ENCODE measurements at places on chromosomes 5 and 9.

- DNase-seq = no peak
These were observed 93.3 kb downstream of the RAPGEF6 start for GRCh38 chr5:131541762-131542161.

DNA sequence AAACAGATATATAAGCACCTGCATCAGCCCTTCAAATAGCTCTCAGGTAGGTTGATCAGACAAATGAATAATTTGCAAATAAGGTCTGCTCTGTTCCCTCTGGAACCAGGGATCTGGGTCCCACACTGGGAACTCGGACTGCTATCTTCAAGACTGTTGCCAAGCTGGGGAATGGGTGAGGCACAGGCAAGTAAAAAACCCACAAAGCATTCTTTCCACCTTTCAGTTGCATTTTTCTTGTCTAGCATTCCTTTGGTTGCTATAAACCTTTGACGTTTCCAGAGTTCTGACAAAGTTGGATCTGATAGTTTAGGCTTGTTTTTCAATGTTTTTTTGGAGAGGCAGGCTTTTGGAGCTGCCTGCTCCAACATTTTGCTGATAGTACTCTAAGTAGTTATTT, 20.1 kb downstream of the FBXL17 start:
- DNase-seq = no peak

GRCh38 chr5:161549106-161549505, 2.6 kb upstream of the GABRB2 start:
- no peak for DNase-seq

DNA sequence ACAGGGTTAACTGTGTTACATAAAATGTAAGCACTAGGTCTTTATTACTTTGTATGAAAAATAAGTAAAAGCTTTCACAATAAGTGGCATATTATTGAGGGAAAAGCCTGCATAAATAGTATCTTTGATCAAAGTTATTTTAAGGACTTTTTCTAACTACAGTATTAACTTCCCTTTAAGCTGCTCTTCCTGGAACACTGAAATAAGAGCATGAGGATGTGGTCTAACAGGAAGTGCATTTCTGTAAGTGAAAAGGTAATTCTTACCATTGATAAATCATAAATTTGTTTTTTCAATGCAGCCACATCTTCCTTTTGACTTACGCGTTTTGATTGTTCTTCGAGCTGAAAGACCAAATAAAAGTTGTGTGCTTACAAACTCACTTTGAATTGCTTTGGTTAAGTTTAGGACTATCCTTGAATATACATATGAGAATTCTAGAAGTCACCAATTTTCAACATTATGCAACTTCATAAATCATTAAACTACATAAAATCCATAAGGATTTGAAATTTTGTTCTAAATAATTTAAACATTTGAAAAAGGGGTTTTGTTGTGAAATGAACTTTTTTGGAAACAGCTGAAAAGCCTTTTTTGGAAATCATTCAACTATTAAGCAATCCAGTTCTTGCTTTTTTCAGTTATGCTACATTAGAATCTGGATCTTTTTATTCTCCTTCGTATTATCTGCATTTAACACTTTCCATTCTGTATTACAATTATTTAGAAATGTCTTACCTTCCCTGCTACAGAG, 50.6 kb downstream of the RASEF start:
- DNase-seq = no peak

- DNase-seq = no peak
These were observed 31.8 kb downstream of the TSTD2 start for GRCh38 chr9:97601228-97601898.
